BE2C (cell line): ENCODE measurements at places on chromosomes 11 and 22.

DNA sequence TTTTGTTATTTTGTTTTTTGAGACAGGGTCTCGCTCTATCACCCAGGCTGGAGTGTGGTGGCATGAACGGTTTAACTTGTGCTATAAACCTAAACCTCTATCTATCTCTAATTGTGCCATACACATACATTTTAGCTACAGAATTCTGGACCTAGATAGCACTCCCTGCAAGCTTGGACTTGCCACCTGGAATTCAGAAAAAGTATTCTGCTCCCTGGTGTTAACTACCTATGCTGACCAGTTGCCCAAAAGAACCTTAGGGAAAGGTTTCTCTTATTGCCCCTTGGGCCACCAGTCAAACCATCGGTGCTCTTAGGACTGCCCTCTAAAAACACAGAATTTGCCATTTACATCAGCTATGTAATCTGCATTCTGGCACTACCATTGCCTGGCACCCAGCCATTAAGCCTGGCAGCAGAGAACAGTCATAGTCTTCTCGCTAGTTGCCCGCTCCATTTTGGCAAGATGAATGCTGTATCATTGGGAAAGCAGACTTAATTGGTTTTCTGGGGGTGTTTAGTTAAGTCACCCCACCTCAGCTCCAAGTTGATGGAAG lies 55.3 kb downstream of the ETS1 start:
- DNase-seq: no peak

DNA sequence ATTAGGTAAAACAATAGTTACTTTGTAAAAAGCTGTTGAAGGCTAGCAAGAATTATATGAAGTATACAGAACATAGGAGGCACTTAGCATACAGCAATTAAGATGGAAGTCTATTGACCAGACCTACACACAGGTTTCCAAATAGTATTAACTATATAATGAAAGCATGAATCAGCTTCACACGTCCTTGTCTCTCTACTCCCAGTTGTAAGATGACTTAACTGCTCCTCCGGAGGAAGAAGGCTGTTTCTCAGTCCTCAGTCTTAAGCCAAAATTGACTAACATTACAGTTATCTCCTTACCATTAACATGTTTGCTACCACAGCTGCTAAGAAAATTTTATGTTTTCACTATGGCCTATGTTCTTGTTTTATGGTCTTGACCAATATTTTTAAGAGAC lies 24.7 kb downstream of the SIK3 start:
- DNase-seq: no peak

DNA sequence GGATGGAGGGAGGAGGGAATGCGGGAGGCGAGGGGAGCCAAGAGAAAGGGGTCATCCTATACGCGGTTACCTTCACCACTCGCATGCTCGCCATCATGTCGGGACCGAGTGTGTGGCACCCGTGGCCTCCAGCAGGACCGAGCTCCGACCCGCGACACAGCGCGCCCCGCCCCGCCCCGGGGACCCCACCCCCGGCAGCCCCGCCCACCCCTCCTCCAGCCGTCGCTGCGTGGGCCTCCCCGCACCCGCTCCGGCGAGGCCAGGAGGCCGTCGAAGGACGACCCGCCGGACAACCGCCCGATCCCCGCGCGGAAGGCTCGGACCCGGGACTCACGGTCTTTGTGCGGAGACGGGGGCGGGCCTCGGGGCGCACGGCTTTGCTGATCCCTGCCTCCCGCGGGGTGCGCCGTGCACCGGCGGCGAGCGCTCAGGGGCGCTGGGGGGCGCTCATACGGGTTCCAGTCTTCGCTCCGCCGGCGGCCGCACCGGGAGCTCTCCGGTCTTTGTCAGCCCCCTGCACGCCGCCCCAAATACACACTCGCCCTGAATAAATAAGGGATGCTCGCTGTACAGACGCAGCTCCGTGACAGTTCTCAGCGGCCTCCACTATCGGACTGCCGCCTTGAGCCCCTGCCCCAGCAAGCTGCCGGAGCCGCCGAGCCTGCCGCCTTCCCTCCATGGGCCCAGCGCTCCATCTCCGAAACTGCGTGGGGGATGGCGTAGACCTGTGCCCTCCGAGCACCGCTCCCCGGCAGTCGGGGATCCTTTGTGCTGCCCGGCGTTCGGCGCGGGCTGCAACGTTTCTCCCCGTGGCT lies at the start of gene UBE2L6:
Gene UBE2L6 (minus strand): TSS at position 158 of the 815 bp plus-strand sequence. CDS start 61 bp downstream, at position 97.
- DNase-seq: peak; percentile 17

GRCh38 chr22:48391820-48392219 lies 1435.9 kb downstream of the BRD1 start:
- no peak for DNase-seq

DNA sequence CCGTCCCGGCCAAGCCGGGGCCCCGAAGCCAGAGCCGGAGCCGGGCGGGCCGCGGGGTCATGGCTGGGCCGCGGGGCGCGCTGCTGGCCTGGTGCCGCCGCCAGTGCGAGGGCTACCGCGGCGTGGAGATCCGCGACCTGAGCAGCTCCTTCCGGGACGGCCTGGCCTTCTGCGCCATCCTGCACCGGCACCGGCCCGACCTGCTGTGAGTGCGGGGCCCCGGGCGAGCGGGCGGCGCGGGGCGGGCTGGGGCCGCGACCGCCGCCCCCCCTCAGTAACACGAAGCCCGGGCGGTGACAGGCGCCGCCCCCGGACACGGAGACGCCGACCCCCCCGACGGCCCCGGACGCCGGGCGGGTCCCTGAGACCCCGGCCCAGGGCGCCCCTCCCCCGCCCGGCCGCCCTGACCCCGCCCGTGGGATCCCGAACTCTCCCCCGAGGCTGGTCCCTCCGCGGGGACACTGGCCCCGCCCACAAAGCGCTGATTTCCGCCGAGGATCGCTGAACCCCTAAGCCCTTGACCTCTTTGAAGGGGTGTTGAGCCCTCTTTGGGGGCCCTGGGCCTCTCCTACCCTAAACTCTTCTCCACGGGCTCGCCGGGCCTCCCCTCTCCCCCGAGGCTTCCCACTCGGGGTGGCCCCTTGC lies 389 bp downstream of the MICALL1 start:
- no peak for DNase-seq

DNA sequence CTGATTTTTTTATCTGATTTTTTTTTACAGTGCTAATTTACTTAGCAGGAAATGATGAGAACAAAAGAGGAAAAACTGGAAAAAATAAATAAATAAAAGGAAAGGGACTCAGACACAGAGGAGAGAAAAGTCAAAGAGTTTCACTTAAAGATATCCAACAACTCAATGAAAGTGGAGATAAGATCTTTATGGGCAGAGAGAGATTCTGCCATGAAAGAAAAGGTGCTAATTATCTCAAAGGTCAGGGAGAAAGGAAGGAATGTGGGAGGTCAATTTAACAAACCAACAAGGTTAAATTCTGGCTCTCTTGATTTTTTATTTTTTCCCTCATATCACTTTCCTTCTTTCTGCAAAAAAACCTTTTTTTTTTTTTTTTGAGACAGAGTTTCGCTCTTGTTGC lies 86.0 kb downstream of the DENND5A start:
- DNase-seq: no peak

DNA sequence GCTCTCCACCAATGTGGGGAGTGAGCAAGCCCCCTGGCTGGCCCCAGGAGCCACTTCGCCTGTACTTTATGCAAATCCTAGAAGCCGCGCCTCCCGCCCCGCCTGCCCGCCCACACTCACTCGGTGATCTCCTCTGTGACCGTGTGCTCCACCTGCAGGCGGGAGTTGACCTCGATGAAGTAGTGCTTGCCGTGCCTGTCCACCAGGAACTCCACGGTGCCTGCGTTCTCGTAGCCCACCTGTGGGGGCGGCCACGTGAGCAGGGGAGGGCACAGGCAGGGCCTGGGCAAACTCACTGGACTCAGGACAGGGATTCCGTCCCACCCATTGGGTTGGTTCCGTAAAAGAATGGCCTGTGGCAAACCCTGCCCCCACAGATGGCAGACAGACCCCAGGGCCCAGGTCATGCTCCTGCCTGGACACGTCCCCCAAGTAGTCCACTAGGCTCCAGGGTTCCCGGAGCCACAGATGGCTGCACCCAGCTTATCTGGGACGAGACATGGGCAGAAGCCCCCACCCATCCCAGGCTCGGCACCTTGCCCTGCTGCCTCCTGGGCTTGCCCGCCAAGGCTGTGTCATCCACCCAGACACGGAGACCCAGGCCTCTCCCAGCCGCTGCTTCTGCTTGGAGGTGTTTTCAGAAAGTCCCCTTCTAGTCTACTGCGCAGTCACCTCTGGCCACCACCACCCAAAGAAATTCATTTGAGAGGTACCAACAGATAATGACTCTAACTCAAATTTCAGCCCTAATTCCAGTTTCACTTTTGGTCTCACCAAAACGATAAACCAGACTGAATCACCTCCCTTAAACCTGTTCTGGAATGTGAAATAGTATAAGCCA lies 12.1 kb downstream of the LRFN4 start:
- peak; percentile 50 for DNase-seq

DNA sequence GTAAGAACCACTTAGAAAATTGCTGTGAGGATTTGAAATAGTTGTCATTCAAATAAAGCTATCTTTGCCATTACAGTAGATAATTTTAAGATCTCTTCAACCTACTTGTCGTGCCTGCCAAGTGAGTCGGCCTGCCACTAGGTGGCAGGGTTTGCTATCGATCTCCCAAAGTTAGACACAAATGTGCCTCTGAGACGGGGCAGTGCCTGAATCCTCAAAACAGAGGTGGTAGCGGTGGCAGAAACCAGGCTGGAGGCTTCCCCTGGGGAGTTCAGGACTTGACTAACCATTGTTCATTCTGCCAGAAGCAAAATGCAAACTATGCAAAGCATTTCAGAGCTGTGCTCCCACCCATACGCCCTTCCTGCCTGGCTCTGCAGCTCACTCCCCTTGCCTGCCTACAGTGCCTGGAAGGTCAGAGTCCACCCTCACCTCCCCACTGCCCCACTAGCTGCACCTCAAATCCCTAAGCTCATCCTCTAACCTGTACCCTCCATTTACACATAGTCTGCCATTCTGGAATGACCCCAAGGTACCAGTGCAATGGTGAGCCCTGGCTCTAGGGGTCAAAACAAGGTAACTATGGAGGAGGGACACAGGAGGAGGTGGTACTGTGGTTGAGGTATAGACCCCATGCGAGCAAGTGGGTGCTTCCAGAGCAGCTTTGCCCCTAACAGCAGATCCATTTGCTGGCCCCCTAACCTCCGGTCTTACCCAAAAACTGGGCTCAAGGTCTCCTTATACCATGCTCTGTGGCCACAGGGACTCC lies 82.1 kb downstream of the C11orf58 start:
- DNase-seq: peak; percentile 75

DNA sequence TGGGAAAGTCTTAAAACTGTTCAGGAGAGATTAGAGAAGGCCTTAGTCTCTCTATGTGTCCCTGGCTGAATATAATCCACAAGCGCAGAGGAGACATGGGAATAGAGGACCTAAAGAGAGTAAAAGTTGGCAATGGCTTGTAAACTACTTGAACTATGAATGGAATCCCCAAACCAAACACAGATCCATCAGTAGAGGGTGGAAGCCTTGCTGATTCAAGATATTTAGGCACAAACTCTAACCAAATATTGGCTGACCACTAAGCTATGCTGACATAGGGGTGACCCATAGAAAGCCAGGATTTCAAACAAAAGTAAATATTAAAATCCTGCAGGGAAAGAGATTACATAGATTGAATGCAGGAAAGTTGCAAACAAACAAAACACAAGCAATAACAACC lies 439.2 kb downstream of the DLG2 start:
- no peak for DNase-seq

DNA sequence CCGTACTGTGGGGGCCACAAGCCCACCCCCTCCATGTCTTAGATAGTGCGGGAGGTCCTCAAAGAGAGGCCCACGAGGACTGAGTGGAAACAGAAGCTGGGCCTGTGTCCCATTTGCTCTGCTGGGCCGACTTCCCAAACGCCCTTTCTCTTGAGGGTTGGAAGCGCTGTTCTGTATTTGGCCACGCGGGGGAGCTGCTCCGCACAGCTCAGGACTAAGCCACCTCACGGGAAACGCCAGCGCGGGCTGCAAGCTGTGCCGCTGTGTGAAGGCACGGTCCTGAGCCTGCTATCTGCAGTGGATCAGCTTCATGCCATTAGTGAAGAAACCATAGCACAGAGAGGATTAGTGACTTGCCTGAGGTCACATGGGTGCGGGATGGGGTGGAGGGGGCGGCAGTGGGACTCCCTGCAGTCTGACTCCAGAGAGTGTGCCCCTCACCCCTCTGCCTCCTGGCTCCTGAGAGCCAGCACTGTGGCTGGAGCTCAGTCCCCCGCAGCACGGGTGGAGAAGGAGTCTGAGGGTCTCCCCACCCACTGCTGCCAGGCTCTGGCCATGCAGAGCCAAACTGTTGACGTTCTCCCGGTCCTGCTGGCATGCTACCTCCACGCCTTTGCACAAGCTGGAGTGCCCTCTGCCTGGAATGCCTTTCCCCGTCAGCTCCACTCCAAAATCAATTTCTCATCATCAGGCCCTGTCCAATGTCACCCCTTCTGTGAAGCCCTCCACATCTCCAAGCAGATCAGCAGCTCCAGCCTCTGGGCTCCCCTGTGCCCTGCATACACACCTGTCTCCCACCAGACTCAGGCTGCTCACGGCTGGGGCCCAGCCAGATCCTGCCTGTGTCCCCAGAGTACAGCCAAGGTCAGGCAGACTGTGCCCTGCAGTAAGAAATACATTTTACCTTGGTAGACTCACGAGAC lies 51.5 kb upstream of the LRRC32 start:
- DNase-seq: peak; percentile 89

DNA sequence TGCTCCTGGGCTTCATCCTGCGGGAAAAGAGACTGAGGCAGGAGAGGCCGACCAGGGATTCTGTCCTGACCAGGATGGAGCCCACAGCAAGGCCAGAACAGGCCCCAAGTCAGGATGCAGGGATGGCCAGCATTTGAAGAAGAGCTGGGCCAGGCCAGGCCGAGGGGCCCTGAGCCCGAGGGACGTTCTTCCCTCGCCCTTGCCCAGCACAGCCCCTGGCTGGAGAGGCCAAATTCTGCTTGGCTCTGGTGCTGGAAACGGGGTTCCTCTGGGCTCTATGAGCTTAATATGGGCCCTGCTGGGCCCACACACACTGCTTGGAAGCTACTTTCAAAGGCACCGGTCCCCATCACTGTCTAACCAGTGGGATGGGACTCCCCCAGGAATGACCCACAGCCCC lies 7.6 kb downstream of the APOBEC3G start:
- no peak for DNase-seq

GRCh38 chr11:94504689-94505293 lies 7.5 kb upstream of the C11orf97 start:
- DNase-seq: no peak

DNA sequence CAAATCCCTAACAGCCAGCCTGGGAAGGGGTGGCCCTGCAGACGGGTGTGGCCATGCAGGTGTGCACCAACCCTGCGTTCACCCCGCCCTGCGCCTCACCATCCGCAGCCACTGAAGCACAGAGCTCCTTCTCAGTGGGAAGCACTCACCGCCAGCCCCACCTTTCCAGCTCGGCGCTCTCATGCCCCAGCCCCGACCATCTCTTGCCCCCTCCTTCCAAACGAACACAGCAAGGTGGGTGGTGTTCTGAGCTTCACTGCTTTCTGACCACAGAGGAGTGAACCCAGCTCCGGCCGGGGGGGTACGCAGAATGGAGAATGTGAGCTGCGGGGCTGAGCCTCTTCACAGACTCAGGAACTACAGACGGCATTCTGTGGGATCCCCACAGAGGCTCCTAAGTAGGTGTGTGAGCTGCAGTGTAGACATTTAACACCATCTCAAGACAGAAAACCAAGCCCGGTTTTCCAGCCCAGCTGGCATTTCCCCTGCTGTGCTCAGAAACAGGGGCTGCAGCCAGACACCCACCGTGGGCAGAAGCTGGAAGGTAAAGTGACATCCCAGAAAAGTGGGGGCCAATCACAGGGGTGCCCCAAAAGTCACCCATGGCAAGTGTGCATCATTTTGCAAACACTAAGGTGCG lies 88.4 kb upstream of the RTL6 start:
- DNase-seq: peak; percentile 5
